Stimulated activated CD4-positive, alpha-beta T cell treated with anti-CD3 and anti-CD28 coated beads, Interleukin-1b, Interleukin-23, amount 100 ng/mL, for 4 hours (primary cell): ENCODE measurements at places on chromosomes 12 and 14.

- DNase-seq, result no peak
Measured at GRCh38 chr14:70036665-70037064, 152.1 kb downstream of the SLC8A3 start.

DNA sequence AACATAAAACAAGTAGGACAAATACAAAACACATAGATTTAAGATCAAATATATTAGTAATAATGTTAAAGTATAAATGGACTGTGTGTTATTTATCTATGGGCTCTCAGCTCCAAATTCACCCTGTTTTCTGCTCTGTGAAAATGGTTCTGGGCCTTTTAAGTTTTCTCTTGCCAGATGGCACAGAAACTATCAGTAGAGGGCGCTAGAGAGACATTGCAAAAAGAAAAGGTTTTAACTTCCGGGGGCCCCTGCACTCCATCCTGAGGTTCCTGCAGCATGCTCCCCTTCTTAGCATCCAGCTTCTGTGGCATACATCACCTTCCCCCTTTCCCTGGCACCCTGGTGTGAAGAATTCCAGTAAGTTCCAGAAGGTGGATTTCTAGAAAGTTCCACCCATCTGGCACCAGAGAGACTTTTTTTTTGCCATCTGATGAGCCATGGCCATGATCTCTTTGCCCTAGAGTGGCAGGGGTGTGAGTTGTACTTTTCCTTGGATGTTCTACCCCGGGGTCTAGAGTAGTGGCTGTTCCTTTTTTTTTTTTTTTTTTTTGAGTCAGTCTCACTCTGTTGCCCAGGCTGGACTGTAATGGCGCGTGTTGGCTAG, 29.3 kb downstream of the ZCRB1 start:
- DNase-seq, result no peak

- no peak for DNase-seq
Measured at GRCh38 chr12:76929499-76929898, 50.7 kb upstream of the CSRP2 start.

DNA sequence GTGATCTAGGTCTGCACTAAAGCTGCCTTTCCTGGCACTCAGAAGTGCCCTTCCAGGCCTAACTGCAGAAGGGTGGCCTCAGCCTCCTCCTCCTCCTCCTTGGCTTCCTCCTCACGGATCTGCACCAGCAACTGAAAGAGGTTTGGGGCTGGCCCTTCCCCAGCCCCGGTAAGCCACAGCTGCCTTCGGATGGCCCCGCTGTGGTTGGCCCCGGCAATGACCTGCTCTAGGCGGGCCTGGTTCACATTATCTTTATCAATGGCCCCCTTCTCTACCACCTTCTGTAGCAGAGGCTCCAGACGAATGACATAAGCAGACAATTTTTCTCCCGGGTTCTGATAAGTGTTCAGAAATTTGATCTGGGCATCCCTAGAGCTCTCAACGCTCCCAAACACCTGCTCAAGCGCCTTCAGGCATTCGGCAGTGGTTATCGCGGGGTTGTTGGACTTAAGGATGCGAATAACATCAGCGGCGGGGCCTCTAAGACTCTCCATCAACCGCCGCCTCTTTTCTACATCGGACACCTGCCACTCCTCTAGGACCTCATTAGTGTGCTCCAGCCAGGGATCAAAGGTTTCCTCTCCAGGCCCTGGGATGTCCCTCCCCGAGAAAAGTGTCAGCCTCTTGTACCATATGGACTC, 1.5 kb downstream of the PNMA1 start:
- DNase-seq, result no peak

DNA sequence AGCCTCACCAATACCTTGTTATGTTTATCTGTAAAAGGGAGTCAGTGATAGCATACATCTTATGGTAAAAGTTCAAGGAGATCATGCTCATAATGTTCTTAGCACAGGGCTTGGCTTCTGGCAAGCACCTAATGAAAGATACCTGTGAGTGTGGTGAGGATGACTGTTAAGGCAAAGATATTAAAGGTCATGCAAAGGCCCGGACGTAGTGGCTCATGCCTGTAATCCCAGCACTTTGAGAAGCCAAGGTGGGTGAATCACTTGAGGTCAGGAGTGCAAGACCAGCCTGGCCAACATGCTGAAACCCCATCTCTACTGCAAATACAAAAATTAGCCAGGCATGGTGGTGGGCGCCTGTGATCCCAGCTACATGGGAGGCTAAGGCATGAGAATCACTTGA, 425.9 kb upstream of the TBX3 start:
- DNase-seq, result no peak

DNA sequence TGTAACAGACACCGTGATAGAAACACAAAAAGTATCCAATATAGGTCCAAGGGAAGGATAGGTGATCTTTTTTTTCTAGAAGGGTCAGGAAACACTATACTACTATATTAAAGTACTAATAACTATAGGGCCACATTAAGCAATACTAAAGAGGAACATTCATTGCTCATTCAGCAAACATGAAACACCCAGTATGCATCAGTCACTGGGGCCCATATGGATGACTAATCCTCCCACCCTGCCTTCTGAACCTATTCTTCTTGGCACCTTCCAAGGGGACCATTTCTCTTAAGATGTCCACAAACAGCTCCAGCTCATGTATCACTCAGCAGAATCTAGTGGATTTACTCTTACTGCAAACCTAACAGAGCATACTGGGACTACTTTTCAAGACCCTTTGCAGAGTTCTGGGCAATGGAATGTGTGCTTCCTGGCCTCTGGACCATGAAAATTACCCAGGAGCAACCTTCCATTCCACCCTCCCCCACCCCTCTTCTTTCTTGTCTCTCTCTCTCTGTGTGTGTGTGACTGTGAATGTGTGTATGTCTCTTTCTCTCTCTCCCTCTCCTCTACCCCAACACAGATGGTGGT, 187.9 kb downstream of the EPS8 start:
- no peak for DNase-seq

GRCh38 chr12:120713861-120714482, 3.7 kb downstream of the UNC119B start:
- peak; percentile 28 for DNase-seq

DNA sequence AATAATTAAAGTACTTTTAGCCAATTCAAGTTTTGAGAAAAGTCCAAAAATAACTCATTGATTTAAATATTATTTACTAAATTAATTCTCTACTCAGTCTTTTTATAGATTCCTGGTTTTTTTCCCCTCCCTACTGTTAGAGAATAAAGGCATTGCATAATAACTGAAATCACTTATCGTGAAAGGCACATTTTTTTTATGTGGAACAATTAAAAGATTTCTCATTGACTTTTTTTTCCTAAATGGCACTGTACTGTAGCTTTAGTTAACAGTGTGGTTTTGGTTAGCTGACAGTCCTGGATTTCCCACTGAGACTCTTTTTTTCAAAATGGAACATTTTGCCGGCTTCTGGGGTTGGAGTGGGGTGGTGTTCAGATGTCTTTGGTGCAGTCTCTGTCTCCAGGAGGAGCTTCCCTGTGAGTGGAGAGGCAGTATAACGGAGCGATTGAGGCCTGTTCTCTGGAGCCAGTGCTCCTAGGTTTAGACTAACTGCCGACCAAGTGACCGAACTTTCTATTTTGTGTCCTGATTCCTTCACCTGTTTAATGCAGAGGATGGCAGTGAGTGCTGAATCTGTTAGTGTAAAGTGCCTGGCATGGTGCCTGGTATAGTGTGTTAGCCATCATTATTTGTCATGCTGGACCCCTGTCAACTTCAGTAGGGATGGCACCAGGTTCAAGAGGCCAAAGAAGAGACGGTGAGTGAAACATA, 117.7 kb downstream of the ADCK1 start:
- no peak for DNase-seq

DNA sequence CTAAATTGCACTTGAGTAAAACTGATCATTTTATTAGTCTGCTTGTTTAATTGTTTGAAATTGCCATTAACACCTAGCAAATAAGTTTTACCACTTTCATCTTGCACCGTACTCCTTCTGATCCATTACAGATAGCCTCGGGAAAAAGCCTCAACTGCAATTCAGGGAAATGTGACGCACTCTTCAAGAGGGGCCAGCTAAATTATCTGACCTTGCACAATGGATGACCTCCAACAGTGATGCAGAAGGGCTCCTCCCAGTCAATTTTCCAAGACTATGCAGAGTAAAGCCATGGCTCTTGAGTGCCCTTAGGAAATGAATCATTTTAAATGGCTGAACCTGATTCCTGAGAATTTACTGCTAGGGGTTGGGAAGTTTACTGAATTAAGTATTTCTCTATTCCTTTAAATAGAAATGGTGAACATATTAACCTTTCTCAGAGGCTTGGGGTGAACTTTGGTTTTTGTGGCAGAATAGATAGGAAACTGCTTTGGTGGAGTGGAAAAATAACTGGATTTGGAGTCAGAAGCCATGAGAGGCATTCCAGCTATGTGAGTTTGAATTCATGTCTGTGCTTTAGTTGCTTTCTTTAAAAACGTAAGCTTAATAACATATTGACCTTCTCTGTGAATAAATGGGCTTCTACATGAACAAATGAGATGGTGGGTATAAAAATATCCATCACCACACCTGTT, 64.8 kb upstream of the OVCH1 start:
- DNase-seq, result no peak

- DNase-seq, result no peak
Measured at GRCh38 chr14:22945642-22946041, 11.2 kb downstream of the HAUS4 start.

DNA sequence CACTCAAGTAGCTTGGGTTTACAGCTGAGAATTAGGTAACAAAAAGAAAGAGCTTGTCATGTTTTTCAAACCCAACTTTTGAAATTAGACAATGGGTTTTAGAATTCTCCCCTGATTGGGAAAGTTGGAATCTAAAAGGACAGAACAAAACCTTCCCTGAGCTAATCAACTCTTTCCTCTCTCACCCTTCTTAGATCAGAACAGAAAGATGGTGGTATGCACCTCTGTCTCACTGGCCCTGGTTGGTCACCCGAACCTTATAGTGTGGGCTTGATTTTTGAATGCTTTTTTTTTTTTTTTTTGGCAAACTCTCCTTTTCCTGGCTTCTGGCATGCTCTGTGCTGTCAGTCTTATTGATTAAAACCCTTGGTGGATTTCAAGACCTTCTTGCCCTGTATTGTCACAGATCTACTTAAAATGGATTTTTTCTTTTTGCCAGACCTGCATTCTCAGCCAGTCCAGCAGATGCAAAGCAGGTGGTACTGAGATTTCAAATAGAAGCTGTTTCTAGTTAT, 251.1 kb upstream of the RMST start:
- no peak for DNase-seq

DNA sequence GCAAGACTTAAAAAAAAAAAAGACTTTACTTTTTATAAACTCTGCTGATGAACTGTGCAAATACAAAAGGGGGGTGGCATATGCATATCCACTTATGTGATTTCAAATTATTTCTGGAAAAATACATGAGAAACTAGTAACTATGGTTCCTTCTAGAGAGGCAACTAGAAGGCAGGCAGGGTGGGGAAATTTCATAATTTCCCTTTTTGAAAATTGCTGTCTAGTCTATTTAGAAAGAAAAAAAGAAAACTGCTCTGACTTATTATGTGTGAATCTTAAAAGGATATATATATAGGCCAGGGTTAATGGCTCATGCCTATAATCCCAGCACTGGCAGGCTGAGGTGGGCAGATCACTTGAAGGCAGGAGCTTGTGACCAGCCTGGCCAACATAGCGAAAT, 42.3 kb downstream of the ANAPC7 start:
- no peak for DNase-seq

DNA sequence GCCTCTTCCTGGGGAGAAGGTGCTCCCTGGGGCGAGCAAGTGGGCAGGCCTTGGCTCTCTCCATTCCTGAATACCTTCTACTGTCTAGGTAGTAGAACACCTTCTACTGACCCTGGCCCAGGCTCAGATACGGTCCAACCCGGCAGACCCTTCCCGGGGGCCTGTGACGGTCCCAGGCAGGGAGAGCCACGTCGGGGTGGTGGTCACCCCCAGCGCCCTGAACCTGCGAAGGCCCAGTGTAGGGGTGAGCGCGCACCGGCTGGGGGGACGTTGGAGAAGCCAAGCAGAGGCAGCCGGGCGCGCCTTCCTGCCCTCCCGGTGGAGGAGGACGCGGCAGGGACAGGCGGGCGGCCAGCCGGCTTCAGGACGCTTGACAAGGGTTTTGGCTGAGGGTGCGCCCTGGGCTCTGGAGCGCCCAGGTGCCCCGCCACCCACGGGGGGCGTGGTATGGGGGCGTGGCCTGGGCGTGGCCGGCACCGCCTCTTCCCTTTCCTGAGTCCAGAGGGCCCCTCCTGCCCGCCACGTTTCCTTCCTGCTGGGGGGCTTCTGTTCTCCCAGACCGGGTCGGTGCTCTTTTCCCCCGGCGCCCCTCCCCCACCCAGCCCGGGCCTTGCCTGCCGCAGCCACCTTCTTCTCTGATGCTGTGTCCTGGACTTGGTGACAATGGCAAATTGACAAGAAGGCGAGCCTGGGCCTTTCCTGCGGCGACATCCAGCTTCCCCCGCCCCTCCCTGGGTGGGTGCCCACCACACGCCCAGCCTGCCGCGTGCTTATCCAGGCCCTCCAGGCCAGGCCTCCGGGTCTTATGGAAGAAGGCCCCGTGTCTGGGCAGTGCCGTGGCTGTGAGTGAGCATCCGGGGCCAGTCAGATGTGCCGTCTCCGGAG, 24.5 kb upstream of the PPP1R13B start:
- DNase-seq, result peak; percentile 76

- DNase-seq, result no peak
Measured at GRCh38 chr12:67457778-67458665, 188.9 kb downstream of the CAND1 start.

- DNase-seq, result no peak
Measured at GRCh38 chr12:107485731-107486130, 199.9 kb upstream of the PWP1 start.

- no peak for DNase-seq
Measured at GRCh38 chr12:66176105-66176900, 6.5 kb upstream of the TMBIM4 start.

DNA sequence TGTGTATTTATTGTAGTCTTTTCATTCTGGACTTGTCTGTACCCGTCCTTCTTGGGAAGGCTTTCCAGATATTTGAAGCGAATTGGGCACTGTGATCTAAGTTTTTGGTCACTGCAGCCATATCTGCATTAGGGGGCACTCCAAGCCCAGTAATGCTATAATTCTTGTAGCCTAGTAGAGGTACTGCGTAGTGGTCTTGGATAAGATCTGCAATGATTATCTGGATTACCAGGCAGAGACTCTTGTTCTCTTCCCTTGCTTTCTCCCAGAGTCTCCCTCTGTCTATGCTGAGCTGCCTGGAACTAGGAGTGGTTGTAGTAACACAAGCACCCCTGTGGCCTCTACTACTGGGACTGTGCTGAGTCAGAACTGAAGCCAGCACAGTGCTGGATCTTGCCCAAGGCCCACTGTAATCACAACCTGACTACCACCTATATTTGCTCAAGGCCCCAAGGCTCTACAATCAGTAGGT, 30.0 kb downstream of the SLC38A2 start:
- peak; percentile 26 for DNase-seq

GRCh38 chr14:91545204-91545603, 35.1 kb upstream of the PPP4R3A start:
- DNase-seq, result no peak

DNA sequence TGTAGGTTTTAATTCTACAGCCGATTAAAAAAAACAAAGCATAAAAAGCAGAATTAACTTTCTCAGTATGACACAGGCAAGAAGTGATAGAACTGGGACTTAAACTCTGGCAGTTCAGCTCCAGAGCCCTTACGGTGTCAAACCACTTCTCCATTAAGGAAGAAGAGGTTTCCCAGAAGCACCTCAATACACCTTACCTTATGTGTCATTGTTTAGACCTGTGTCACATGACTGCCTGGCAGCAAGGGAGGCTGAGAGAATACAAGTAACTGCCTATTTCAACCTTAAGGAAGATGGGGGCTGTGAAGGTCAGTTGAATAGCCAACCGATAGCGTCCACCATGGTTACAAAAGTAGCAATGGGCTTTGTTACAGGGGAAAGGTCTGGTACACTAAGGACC, 54.6 kb upstream of the ARHGAP5 start:
- DNase-seq, result no peak
